ENCODE measurements at places on chromosomes 4 and X. TPM values are rescaled to one million over a fixed set of nuclear protein-coding genes. Genes with fewer than 3 reads are reported as not detected.

The TNMD gene
- polyA plus RNA-seq, result not detected

The PTCHD1 gene
- 0.08 TPM for polyA plus RNA-seq

The GIMD1 gene
- polyA plus RNA-seq, result not detected

The SOX3 gene
- polyA plus RNA-seq, result not detected

The GYG2 gene
- 0.42 TPM for polyA plus RNA-seq

The PABPC5 gene
- 0.08 TPM for polyA plus RNA-seq

The ALPK1 gene
- polyA plus RNA-seq, result 4.2 TPM

The IL1RAPL2 gene
- polyA plus RNA-seq, result not detected

The CTAG2 gene
- polyA plus RNA-seq, result not detected

The ZNF157 gene
- 0.08 TPM for polyA plus RNA-seq

The MAGEC1 gene
- polyA plus RNA-seq, result not detected

Data from esophagus (tissue), 2 donors.